ENCODE measurements at places on chromosomes 16 and 17.

DNA sequence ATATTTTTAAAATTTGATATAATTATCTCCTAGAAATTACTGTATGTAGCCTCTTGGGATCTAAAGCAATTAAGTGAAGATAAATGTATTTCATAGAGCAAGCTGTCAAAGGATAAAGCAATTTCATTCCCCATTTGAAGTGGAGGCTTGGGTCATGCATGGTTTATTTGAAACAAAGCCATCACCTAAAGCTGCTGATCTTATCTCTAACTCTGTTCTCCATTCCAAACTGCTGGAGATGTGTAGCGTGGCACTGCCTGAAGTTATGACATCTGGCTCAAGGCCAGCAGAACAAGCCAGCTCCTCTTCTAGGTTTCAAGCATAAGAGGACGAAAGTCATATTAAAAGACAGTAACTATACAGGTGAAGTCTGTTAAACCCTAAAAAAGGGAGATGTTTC lies 83.9 kb downstream of the HIC1 start:
- DNase-seq: no peak

- no peak for DNase-seq
Observed at GRCh38 chr16:89176147-89176690, 4.7 kb downstream of the CDH15 start.

DNA sequence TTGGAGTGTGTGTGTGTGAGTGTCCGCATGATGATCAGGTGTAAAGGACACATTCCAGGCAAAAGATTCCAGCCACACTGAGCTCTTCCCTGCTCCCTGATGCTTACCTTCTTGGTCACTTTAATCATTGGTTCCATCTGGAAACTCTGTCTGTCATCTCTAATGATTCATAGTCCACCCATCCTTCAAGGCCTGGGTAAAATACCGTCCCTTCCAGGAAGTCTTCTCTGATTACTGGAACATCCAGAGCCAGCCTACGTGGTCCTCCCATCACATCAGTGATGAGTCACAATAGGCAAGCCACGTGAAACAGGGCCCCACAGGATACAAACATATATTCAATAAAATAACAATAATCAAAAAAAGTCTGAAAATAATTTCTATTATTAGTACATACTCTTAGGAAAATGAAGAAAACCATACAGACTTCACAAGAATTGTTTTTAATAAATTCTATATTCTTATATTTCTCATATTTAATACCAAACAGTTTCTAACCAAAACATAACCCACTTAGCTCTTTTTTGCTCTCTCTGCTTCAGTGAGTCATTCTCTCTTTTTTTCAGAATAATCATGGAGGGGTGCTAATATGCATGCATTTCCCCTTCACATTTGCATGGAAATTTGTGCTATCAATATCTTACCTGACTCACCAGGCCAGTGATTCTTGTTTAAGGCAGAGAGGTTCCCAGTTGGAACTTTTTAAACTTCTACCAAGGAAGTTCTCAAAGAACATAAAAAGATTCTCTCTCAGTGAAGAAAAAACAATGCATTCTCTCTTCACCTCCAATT lies 263.2 kb downstream of the TOX3 start:
- DNase-seq: no peak

GRCh38 chr16:81174644-81175324 lies 63.7 kb upstream of the BCO1 start:
- no peak for DNase-seq

DNA sequence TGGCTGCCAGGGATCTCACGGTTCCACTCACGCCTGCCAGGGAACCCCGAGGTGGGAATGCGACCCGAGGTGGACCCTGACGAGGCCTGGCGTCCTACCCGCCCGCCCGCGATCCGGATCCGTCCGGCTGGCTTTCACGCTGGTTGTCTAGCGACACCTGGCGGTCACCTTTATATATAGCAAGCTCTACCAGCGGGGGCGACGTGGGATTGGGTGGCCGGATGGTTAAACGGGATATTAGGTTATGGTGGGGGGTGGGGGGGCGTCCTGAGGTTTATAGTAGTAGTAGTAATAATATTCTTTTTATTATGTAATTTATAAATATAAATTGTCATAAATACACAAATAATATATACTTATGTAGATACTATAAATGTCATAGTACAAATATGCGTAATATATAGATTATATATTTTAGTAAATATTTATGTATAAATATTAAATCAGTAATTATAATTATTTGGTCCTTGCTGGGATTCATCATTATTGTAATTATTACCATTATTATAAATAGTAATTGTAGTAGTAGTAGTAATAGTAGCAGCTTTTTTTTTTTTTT lies 136.9 kb downstream of the KCNJ12 start:
- peak; percentile 74 for DNase-seq
